WERI-Rb-1 (cell line): ENCODE measurements at places on chromosomes 5 and 9.

- DNase-seq, result no peak
These were observed 56.2 kb upstream of the PSD2 start for GRCh38 chr5:139739150-139739974.

DNA sequence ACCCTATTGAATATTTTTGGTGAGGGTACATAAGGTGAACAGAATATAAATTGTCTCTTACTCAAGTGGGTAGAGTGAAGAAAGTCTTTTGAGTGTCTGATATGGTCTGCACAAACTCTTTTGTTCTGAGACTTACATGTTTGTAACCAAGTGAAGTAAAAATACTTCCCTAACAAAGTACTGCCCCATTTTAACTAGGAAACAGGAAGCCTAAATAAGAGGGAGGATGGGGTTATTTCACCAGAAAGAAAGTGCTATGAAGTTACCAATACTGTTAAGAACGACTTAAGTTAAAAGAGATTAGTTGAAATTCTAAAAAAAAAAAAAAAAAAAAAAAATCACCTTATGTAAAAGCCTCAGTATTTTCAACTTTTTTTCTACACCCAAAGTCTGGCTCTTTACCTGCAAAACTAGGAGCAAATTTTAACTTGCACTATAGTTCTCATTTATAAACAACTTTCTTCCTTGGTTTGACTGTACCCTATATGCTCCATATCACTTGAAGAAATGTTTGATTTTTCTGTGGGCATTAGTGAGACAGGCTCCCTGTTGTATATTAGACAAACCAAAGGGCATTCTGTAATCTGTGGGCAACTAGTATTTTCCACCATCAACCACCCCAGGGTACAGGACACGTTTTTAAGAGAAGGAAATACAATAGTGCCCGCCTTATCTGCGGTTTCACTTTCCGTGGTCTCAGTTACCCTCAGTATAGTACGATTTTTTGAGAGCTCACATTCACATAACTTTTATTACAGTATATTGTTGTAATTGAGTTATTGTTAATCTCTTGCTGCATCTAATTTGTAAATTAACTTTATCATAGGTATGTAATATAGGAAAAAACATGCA lies 127.7 kb downstream of the NR3C1 start:
- DNase-seq, result no peak

DNA sequence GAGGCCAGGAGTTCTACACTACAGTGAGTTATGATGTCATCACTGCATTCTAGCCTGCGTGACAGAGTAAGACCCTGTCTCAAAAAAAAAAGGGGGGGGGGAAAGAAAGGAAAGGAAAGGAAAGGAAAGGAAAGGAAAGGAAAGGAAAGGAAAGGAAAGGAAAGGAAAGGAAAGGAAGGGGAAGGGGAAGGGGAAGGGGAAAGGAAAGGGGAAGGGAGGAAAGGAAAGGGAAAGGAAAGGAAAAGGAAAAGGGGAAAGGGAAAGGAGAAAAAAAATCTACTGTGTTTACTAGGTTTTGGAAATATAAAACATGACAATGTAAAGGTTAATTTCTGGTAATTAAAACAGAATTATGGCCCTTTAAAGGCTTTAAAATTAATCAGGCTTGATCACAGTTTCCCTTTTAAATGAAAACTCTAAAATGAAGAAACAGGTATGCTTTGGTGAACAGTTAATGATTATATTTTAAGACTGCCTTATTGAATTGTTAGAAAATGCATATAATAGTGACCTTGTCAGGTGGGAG lies 131.9 kb upstream of the POU5F2 start:
- no peak for DNase-seq

GRCh38 chr5:107831612-107832395 lies 161.1 kb upstream of the EFNA5 start:
- no peak for DNase-seq

DNA sequence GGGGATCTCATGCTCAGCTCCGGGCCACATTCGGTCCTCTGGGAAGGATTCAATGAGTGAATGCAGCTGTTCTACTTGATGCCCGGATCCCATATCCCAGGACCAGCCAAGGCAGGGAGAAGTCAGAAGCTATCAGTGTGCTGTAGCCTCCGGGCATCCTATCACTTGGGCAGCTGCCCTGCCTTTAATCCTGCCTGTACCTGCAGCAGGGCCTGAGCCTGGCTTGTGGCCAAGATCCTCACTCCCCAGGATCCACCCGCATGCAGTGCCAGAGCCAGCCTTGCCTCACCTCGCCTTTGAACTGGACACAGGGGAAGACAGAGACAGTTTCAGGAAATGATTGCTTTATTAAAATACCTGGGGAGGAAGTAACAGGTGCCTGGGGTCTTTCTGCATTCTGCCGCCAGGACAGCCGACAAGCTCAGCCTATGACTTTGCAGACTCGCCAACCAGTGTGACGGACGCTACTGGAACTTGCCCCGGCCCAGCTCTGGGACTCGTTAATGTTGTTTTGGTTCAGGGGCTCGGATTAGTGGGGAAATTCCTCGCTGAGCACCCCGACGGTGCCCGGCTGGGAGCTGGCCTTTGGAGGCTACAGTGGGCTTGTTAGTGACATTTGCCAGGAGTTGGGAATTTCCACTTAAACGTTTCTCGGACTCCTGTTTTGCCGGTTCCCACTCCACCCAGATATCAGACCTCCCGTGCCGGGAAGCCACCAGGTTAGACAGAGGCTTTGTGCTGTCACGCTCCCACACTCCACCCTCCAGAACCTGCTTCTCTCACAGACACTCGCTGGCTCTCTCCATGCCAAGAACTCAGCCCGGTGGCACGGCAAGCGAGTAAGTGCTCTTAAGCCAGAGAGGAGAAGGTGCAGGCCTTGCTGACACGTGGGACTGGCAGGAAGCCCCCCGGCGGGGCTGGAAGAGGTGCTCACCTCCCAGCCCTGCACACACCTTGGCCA lies 721 bp downstream of the PTGES start:
- DNase-seq, result no peak

DNA sequence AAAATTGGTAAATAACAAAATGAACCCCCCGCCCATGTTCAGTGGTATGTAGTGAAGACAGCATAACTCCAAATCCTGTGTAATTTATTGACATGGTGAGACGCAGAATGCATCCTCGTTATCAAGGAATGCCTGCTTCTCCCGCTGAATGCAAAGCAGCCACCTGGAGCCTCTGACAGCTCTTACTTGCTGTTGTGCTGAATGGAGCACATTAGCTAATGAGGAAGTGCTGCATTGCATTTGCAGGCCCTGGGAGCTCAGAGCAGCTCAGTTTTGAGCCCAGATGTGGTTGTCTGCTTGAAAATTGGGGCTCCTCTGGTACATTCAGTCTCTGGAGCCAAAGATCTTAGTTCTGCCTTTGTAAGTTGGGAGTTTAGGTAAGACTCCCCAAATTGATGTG lies 28.9 kb downstream of the PLAC8L1 start:
- DNase-seq, result no peak

DNA sequence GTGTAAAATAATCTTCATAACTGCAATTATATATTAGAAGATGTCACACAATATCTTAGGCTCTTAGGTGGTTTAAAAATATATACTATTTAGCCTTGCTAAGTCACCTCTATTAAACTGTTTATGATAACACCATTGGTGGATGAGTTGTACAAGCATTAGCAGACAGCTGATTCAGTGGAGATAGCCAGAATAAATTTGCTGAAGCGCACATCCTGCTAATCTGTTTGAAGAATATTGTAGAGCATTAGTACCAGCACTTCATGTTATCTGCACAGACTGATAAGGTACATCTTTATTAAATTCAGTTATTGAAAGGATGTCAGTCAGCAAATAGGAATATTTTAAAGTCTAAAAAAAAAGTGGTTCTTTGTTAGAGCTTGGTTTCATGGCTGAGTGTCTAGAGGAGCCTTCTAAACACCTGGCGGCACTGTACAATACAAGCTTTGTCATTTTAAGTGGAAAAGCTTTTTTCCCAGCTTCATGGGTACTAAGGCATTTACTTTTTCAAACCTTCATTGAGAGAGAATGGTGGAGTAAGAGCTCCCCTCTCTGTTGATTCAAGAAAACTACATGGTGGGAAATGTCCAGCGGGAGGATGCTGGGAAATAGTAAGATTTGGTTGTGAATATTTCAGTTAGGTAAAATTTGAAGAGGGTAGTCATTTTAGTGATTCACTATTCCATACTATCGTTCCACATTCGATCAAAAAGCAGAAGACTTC lies 275.1 kb downstream of the SLF1 start:
- DNase-seq, result no peak

DNA sequence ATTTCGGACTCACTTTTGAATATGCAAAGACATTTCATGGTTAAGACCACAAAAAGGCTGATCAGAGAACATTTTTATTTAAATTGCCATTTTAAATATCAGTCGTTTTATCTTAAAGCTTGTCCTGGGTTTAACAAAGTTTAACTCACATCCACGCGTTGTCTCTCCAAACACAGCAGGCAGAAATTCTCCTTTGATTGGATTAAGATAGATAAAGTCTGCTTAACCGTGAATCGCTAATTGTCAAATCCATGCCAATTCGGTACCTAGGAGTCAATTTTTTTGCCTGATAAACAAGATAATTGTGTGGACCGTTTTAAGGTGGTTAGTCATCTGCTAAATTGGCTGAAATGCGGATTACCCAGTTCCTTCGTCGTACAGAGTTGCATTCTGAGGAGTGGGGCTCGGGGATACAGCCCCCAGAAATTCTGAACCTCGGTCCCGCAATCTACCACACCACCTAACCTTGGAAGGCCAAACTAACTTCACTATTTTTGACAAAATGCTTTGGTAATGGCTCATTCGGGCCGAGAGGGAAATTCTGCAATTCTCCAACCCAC lies 665 bp upstream of the BTF3 start:
- DNase-seq, result no peak

DNA sequence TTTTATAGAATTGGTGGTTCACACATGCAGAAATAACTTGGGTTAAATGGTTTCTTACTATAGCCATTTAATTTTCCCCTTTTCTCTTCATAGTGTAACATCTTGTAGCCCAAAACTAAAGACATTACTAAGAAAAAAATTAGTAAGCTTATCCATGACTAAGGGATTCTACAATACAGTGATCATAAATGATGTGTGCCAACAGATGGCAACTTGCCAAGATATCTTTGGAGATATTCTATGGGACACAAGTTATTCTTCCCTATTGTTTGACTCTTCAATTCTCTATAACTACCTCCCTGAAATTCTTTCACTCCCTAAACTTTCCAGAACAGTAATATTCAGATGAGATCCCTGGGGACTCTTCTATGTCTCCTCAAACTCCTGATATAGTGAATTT lies 580.6 kb downstream of the PTPRD start:
- DNase-seq, result no peak

- no peak for DNase-seq
These were observed 66.3 kb downstream of the PRELID2 start for GRCh38 chr5:145768863-145769262.

DNA sequence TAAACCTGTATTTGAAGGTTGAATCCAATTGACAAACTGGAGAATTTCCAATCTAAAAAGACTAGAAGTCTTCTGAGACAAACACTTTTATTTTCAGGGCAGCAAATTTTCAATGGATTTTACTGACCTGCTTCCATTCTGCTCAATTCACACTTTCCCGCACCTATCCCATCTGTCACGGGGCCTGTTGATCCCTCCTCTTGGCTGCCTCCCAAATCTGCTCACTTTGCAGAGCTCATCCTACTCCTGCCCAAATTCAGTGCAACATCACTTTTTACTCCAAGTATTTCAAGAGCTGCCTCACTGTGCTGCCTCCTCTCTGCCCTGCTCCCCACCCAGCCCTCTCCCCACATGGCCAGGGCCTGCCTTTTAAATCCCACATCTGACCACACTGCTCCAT lies 35.1 kb downstream of the GOLM1 start:
- DNase-seq, result no peak

GRCh38 chr5:112289465-112289864 lies 129.6 kb downstream of the EPB41L4A start:
- DNase-seq, result no peak

DNA sequence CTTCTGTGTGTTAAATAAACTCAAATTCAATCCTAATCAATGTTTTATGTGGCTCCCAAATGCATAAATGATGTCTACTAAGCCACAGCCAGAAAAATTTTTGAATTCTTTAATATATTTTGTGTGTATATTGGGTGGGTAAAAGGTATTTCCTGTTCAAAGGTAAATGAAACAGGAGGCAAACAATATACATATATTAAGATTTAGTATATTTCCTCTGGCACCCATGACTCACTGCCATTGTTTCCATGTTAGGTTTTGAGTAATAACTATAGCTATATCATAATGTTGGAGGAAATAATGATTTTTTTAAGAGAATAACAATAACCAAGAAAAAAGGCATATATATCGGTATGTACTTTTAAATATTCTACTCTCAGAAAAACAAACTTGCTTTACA lies 1071.9 kb upstream of the CDH10 start:
- DNase-seq, result no peak

DNA sequence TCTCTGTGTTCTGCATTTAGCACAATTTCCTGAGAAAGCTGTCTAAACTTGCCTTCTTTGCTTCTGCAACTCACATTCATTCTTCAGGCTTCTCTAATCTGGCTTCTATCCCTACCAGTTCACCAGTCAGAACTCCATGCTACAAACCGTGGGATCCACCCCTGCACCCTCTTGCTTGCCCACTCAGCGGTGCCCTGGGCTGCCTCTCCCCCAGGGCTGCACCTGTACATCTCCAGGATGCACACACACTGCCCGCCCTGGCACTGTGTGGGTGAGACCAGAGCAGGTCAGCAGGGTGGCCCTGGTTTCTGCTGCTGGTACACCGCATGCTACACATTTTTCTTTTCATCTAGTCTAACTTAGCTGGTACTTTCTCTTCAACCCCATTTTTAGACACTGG lies 127.1 kb downstream of the FANCC start:
- DNase-seq, result no peak

GRCh38 chr9:92151691-92152393 lies 36.6 kb upstream of the SPTLC1 start:
- DNase-seq, result no peak

DNA sequence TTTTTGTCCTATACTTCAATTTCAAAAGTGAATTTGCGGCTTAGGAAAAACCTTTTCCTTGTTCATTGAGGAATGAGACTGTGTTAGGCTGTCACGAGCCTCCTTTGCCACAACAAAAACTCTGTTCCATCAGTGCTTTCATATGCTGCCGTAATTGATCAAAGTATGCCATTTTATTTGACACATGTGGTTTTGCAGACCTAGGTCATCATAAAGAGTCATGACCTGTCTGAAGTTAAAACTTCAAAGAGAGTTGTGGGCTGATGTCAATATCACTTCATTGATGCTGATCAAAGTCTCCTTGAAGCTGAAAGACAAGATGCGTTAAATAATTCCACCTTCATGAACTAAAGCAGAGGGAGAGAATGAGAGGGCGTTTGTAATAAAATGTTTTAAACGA lies 55.5 kb downstream of the SYK start:
- DNase-seq, result no peak

GRCh38 chr9:34499076-34499475 lies 23.7 kb downstream of the ENHO start:
- no peak for DNase-seq

GRCh38 chr9:101977614-101978210 lies 239.3 kb upstream of the GRIN3A start:
- DNase-seq, result no peak

- no peak for DNase-seq
These were observed 52.0 kb upstream of the KCNIP1 start for GRCh38 chr5:170451747-170452365.
